ENCODE measurements at places on chromosomes 5 and 9.

- DNase-seq = no peak
These were observed 8.2 kb downstream of the NR2F1-AS1 start for GRCh38 chr5:93572608-93573353.

DNA sequence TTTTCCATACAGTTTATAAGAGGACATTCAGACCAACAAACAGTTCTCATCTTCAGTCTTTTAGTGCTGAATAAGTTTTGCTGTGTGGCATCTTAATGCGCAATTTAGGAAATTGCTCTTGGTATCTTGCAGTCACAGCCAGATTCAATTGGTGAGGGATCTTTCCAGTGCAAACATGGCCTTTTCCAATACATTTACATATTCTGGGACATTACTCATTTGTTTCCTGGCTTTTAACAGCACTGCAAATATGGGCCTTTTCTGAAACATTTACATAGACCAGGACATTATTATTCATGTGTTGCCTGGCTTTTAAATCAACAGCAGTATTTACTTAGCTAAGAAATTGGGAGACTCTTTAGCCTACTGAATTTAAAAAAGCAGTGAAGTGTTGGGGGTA, 22.7 kb downstream of the ANKRD33B start:
- no peak for DNase-seq

GRCh38 chr9:75918909-75919308, 28.4 kb downstream of the PCSK5 start:
- DNase-seq = no peak

GRCh38 chr9:21709464-21710058, 92.9 kb upstream of the MTAP start:
- DNase-seq = peak; percentile 68

GRCh38 chr5:8458038-8458383, 589.1 kb downstream of the MTRR start:
- DNase-seq = peak; percentile 7

DNA sequence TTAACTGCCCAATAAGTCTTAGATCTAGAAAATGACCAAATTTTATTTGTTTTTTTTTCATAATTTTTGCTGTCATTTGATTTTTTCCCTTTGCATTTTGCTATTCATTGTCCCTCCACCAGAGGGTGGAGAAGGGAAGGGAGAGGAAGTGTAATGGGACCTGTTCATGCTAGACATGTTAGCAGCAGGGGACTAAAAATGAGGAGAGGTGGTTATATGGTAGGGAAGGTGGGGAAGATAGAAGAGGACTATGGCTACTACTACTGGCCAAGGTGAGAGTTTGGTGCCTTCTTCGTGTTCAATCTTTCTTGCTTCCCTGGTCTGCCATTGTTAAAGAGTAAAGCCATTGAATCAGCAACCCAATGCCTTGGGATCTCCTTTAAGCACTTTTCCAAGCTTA, 6.4 kb downstream of the GRIA1 start:
- peak; percentile 38 for DNase-seq

DNA sequence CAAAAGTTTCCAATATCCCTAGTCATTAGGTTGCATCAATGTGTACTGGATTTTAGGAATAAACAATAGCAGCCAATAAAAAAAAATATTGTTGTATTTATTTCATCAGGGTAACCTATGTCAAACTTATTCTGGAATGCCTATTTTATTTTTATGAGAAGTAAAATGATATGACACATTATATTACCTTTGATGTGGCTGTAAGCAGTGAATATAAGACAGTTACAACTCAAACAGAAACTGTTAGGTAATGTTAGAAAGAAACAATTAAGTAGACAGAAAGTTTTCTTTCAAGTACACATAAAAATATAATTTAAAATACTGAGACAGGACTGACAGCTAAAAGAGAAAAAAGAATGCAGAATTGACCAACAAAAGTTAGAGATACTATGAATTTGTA, 65.5 kb downstream of the GNG10 start:
- DNase-seq = no peak

GRCh38 chr5:168481330-168481788, 4.9 kb upstream of the RARS1 start:
- DNase-seq = no peak

- DNase-seq = peak; percentile 83
These were observed 405.2 kb downstream of the ZNF608 start for GRCh38 chr5:124341066-124341858.

GRCh38 chr5:90983148-90983547, 400.0 kb downstream of the ARRDC3 start:
- no peak for DNase-seq

- no peak for DNase-seq
These were observed 409.7 kb downstream of the ADGRV1 start for GRCh38 chr5:90968319-90968718.

GRCh38 chr5:40834391-40834848, 602 bp downstream of the RPL37 start:
- DNase-seq = peak; percentile 17

DNA sequence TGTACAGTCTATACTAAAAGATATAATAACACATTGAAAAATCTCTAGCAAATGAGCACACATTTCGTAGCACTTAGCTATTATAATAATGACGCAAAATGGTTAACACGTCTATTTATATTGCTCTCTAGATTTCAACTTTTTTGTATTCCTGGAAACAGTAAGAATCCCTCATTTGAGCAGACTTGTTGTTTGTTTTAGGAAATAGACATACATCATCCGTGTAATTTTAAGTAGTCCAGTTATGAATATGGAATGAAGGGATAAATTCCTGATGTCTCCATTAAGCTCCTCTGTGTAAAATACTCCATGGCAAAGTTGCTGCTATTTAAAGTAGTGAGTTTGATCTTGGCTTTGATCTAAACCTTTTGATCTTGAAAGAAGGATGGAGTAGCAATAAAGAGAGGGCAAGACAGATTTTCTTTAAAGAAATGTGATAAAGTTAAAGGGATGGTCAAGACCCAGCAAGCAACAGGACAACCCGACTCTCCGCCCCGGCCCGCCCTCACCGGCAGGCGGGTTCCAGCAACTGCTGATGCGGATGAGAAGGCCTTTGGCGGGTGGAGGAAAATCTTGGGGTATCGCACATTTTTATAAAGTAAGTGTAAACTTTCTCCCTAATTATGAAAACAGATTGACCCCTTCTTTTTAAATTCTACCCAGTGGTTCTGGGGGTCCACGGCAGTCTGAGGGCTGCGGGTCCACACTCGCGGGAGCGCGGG, 277.4 kb downstream of the AOPEP start:
- DNase-seq = no peak

GRCh38 chr9:93948441-93949072, 6.6 kb downstream of the BARX1 start:
- no peak for DNase-seq

GRCh38 chr5:138967791-138968448, 92.8 kb upstream of the LRRTM2 start:
- no peak for DNase-seq

GRCh38 chr5:16759147-16759773, 142.5 kb upstream of the RETREG1 start:
- no peak for DNase-seq

- no peak for DNase-seq
These were observed 5.7 kb downstream of the NDST1 start for GRCh38 chr5:150513375-150514309.

DNA sequence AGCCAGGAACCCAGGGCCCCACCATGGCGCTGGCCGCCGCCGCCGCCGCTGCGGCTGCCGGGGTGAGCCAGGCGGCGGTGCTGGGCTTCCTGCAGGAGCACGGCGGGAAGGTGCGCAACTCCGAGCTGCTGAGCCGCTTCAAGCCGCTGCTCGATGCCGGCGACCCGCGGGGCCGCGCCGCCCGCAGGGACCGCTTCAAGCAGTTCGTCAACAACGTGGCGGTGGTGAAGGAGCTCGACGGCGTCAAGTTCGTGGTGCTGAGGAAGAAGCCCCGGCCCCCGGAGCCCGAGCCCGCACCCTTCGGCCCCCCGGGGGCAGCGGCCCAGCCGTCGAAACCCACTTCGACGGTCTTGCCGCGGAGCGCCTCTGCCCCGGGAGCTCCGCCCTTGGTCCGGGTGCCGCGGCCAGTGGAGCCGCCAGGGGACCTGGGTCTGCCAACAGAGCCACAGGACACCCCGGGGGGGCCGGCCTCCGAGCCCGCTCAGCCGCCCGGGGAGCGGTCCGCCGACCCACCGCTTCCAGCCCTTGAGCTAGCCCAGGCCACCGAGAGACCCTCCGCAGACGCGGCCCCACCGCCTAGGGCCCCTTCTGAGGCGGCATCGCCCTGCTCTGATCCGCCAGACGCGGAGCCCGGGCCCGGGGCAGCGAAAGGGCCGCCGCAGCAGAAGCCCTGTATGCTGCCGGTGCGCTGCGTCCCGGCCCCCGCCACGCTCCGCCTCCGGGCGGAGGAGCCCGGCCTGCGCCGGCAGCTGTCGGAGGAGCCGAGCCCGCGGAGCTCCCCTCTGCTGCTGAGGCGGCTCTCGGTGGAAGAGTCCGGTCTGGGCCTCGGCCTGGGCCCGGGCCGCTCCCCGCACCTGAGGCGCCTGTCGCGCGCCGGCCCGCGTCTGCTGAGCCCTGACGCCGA, 749 bp downstream of the SOWAHA start:
- no peak for DNase-seq

DNA sequence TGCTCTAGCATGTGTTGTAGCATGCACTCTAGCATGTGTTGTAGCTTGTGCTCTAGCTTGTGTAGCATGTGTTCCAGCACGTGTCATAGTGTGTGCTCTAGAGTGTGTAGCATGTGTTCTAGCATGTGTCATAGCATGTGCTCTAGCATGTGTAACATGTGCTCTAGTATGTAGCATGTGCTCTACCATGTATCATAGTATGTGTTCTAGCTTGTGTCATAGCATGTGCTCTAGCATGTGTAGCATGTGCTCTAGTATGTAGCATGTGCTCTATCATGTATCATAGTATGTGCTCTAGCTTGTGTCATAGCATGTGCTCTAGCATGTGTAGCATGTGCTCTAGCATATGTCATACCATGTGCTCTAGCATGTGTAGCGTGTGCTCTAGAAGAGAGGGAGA, 255.3 kb downstream of the ICE1 start:
- DNase-seq = no peak

DNA sequence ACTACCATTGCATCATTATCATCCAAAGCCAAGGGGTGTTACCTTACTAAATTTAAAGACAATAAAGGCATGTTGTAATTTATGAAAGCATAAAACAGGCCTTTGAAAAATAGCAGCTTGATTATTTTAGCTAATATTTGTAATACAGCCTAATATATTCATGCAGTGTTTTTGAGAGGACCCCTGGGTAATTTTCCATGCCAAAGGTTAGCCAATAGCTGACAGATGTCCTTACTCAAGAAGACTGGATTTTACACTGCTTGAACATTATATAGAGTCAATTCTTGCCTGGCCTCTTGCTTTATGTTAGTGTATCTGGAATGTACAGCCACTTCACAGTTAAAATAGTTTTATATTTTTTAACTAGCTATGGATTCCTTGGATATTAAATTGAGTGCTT, 337.8 kb upstream of the PAPPA start:
- no peak for DNase-seq

GRCh38 chr5:119017994-119018393, 29.6 kb upstream of the DTWD2 start:
- no peak for DNase-seq

GRCh38 chr5:166507810-166508425, 1783.5 kb upstream of the WWC1 start:
- no peak for DNase-seq

All from pons (tissue), 1 donor.